Astrocyte of the spinal cord (primary cell): ENCODE measurements at places on chromosomes 3 and 15.

- DNase-seq, result no peak
Measured at GRCh38 chr15:27798807-27799206, 300.3 kb downstream of the OCA2 start.

DNA sequence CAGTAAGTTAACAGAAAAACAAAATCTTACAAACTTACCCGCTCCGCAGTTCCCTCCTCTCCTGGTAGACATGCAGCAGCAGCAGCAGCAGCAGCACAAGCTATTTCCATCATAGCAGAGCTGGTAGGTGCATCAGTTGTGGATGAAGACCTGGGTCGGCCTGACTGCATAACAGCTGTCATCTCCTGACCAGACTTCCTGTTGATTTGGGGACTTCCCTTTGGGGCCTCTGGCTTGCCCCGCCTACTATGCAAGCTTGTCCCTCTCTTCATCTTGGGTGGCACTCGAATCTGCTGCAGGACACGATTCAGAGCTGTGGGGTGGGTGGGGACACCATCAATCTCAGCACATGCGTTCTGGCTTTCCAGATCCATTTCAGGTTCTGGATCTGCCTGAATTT, 65.7 kb downstream of the TMCC1 start:
- no peak for DNase-seq

- DNase-seq, result peak; percentile 65
Measured at GRCh38 chr15:89206908-89207331, 14.5 kb downstream of the RLBP1 start.

DNA sequence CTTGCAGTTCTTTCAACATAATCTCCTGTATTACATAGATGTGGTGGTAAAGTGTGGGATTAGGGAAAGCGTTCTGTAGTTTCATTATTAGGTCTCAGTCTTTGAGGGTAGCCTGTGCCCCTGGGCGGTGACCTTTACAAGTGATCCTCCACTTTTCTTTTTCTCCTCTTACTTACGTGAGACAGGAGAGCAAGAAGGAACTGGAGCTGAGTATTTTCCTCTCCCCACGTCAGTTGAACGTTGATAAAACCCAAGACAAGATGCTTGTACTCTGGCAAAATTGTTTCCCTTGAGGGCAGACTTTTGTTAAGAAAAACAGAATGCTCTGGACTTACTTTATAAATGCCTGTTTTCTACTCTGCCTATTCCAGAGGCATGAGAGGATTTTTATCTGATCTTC, 378.7 kb downstream of the ZNF385D start:
- no peak for DNase-seq

DNA sequence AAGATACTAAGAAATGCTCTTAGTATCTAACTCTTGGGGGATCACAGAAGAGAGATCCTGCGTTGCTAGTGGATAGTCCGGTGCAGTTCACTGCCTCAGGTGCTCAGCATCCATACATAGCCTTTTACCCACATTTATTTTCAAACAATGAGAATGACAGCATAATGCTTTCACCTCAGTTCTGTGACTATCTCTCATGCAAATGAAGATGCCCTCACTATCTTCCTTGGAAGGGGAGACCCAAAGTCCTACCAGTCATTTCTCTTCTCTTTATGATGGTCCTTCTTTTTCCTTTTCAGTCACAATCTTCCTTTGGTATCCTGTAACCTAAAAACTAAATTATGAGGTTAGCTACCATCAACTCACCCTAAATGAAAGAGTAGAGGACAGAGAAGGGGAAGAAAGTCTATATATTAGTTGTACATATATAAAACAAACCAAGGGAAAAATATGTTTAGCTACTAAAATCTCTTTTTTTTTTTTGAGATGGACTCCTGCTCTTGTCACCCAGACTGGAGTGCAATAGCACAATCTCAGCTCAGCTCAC, 30.9 kb upstream of the SLC28A2 start:
- no peak for DNase-seq

DNA sequence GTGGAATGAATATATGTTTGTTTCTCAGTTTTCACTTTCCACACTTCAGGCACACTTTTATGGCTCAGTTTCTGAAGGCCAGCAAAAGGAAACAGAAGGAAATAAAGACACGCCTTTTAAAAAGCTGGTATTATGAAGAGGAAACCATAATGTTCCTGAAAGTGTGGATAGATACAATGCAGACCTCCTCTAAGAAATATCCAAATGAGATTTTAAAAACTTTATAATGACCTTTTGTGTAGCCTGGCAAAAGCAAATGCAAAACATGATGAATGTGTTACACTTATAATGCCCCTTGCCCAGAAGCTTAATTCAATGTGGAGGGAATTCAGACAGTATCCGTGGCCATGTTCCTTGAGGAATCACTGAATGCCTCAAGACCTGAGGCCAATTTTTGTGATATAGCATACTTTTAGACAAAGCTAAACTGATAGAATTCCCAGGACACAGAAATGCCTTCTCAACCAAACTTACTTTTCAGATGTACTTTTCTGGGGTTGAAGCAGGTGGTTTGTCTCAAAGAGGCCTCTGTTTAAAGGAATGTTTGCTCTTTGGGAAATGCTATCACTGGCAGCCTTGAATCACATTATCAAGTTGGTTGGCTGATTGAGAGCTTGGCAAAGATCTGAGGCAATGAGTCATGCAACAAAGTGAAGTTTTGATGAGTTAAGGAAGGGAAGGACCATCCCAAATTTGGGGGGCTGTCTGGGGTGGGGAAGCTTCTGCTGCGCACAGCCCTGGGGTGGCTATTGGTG, 77.1 kb upstream of the CACNA2D3 start:
- no peak for DNase-seq

GRCh38 chr3:100603469-100603868, 5.9 kb upstream of the ADGRG7 start:
- peak; percentile 49 for DNase-seq

DNA sequence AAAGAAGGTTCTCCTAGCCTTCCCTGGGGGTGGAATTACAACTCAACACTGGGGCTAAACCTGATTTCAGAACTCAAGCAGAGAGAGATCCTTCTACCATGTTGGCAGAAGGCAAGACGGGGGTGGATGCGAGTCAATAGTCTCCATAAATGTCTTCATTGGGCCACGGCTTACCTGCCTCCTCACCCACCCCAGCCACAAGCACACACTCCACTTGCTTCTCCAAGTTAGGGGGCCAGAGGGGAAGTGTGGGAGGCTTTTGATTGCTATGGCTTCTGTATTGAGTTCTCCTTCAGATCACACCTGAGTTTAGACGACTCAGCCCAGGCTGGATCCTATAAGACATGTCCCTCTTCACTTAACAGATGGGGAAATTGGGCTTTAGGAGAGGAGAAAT, 178.9 kb downstream of the UACA start:
- no peak for DNase-seq

GRCh38 chr3:117217760-117218316, 508.3 kb downstream of the TUSC7 start:
- no peak for DNase-seq

- no peak for DNase-seq
Measured at GRCh38 chr15:76181705-76182107, 121.9 kb downstream of the TMEM266 start.

GRCh38 chr15:77904436-77904821, 173.1 kb downstream of the TBC1D2B start:
- DNase-seq, result no peak

DNA sequence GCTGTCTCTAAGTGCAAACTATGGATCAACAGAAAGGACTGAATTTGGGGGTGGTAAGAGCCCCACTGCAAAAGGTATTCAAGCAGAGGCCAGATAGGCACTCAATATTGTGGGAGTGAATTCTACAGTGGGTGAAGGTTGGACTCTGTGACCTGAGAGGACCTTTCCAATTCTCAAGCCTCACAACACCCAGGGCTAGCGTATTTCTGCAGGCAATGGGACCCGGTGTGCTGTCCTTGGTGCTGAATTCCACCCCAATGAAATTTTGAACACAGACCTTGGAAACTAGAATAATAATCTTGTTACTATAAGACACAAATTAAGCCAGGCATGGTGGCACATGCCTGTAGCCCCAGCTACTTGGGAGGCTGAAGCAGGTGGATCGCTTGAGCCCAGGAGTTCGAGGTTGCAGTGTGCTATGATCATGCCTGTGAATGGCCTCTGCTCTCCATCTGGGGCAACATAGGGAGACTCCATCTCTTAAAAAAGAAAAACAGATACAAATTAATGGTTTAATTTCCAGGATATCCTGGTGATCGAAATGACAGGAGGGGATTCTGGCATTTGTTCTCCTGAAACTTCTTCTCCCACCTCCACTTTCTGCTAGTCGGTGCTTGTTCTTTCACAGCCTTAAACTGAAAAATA, 135.4 kb downstream of the RAB11A start:
- peak; percentile 26 for DNase-seq

GRCh38 chr15:63049783-63050371, 7.3 kb downstream of the TPM1 start:
- peak; percentile 49 for DNase-seq

DNA sequence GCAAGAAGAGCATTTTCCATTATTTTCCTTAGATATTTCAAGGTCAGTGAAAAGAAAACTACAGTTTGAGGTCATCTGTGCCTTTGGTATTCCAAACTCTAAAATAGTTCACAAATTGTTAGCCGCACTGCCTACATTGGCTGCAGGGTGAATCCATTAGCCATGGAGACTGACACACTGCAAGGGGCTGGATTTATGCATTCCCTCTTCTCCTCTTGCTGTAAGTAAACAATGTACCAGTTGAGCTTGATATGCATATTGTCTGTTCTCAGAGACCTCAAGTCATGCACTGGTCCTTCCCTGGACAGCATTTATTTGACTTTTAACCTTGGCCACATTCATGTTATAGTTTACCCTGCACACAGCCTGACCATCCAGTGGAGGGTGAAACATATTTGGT, 50.2 kb upstream of the TNFSF10 start:
- no peak for DNase-seq

GRCh38 chr3:23002151-23002550, 201.0 kb upstream of the UBE2E2 start:
- no peak for DNase-seq

DNA sequence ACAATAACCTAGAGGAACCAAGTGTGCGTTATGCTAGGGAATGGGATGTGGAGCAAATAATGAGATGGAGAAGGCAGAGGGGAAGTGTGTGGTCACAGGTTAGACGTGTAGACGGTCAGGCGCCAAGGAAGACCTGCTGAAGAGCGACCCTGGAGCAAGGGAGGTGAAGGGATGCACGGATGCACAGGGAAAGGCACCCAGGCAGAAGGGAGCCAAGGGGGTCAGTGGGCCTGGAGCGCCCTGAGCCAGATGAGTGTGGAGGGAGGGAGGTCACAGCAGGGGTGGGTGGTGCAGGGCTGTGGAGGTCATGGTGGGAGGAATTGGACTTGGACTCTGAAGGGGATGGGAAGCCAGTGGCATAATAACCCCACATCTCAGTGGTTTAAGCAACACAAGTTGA, 70.2 kb downstream of the SLC6A1 start:
- DNase-seq, result no peak

- no peak for DNase-seq
Measured at GRCh38 chr3:170205302-170205701, 16.9 kb upstream of the PRKCI start.

GRCh38 chr3:128356822-128357221, 109.9 kb downstream of the DNAJB8 start:
- DNase-seq, result no peak

GRCh38 chr3:194937144-194937543, 251.5 kb downstream of the FAM43A start:
- DNase-seq, result no peak

- peak; percentile 54 for DNase-seq
Measured at GRCh38 chr3:177680472-177680821, 483.2 kb upstream of the TBL1XR1 start.

GRCh38 chr15:49495993-49496753, 73.1 kb downstream of the FGF7 start:
- DNase-seq, result peak; percentile 39
